ENCODE measurements at places on chromosomes 4 and X.
A peak's percentile ranks its signal among the peaks of the same experiment; 100 is the strongest.

DNA sequence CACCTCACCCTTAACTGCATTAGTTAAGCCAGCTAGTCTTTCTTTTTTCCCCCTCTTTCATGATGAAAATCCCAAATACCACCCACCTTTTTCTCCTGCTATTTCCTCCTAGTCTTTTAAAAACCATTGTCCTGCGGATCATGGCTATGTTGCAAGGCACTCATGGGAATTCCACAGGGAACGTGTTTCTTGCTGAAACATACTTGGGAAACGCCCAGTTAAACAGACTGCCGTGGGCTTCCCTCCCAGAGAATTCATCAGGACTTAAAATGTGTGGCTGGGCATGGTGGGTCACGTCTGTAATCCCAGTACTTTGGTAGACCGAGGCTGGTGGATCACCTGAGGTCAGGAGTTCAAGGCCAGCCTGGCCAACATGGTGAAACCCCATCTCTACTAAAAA, 32.2 kb downstream of the XG start:
- DNase-seq: no peak

GRCh38 chr4:36385951-36386571, 104.6 kb downstream of the DTHD1 start:
- DNase-seq: no peak

DNA sequence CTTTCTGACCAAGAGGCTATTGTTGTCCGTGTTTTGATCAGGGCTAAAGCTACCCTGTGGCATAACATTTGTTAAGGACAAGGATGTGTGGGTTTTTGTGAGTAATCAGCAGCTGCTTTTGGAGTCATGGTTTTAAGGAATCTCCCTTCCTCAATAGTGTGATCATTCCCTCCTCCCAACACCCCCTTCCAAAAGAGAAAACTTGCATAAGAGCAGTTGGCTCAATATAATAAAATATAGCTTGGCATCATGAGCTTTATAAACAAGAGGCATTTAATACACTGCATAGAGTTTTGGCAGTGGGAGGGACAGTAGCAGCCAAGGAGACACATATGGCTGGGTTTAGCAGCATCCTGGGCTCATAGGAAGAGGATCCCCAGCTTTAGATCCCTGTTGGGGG, 84.7 kb downstream of the NHS start:
- no peak for DNase-seq

DNA sequence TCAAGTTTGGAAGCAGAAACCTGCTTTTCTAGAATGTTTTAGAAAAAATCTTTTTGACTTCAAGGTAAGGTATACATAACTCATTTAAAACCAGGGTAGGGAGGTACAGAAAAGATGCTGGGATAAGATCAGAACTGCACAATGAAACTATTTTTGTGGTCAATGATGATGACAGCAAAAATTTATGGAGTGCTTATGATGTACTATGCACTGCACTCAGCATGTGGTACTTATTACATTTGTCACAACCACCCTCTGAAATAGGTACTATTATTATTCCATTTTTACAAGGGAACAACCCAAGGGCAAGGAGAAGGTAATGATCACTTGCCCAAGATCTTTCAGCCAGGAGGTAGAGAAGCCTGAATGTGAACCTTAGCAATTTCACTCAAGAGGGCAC, 8.0 kb downstream of the GPM6B start:
- no peak for DNase-seq

DNA sequence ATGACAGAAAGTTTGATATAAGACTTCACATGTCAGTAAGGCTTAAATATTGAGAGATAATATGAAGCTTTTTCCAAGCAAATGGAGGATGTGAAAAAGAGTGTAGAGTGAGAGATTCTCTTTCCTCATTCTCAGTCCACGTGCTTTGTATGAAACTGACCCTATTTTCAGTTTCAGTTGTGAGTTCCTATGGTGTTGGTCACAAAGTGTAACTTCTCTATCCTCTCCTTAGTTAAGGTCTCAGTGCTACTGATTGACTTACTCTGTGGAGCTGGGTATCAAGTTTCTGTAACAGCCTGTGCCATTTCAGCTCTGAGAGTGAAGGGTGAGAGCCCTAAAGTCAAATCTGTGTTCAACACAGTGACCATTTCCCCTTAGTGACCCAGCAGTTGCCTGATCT, 277.2 kb downstream of the EPHA5 start:
- no peak for DNase-seq

GRCh38 chrX:115560978-115561604, at the start of gene PLS3:
PLS3 (plus strand) TSS chrX:115561174; CDS start chrX:115610251, 49,077 bp downstream.
- peak; percentile 49 for DNase-seq

DNA sequence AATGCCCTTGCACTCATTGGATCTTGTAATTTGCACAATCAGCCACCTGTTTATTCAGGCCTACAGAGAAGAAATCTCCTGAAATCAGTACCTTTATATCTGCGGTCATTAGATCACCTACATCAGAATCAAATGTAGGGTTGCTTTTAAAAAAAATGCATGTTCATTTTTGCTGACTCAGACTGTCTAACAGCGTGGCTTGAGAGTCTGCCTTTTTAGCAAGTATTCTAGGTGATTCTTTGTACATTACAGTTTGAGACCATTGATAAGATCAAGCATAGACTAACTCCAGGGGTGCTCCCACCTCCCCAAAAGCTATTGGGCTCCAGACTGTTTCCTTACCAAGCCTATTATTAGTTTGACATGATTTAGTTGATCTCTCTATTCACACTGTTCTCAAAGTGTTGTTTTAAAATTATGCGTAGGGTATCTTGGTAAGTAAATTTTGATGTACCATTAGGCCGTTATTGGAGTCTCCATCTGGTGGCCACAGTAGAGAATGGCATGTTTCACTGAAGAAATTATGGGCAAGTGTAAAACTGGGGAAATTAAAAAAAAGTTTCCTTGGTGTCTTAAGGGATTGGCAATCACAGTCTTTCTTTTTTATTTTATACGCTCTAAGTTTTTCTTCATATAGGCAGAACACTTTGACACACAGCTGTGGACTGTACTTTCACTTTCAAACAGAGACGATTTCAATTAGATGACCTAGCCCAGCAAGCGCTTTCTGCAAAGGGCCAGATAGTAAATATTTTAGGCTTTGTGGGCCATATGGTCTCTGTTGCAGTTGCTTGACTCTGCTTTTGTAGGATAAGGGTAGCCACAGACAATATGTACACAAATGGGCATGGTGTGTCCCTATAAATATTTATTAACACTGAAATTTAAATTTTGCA, 33.7 kb upstream of the MSL3 start:
- no peak for DNase-seq

DNA sequence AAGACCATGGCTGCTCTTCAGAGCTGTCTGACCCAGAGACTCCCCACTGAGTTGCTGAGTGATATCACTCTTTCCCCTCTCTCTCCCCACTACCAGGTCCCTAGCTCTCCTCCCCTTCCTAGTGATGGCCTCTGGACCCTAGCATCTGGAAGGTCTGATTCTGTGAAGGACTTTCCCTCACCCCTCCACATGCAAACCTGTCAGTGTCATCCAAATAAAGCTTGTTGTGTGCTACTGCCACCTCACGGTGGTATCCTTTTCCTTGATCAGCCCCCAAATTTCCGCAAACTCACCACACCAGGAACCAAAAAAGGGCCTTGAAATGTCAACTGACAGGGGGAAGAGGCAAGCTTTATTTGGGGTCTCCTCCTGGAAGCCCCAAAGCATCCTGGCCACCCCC, 500.2 kb downstream of the IDS start:
- DNase-seq: no peak

DNA sequence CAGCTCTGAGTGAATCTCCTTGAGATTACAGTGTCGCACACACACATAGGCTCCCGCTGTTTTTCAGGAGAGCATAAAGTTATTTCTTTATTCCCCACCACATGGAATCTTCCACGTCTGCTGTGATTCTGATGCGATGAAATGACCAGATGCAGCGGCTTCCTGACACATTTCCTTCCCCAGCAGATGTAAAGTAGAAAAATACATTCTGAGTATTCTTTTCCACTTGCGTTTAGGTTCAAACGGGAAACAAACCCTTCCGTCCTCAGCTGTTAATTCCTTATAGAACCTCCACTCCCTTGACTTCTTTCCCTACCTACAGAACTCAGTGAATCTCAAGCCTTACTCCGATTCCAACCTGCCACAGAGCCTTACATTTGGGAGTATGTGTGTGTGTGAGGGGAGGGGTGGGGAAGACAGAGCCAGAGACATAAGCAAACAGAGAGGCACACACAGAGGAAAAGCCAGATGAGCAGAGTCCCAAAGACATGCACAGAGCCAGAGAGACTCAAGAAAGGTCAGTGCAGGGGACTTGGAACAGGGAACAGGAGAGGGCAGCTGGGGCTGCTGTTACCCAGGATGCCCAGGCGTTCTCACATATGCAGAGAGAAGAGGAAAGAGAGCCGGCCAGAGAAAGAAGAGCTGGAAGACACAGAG, 47.3 kb downstream of the SETD7 start:
- no peak for DNase-seq

DNA sequence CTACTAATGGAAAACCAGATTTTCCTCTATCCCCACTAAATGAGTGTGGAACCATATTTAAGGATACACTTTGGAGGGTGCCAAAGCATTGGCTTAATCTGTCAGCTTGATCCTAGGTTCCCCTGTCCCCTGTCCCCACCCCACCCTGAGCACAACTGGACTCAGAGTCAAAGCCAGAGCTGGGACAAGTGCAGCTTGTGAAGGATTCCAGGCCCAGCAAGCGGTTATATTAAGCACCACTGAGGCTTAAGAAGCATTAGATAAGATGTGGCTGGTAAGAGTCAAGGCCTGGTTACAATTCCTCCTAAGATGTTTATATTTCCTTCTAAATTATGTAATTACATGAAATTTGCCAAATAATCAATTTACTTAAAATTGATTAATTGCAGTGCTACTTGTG, 350.0 kb upstream of the GATB start:
- no peak for DNase-seq

- no peak for DNase-seq
These were observed 26.3 kb upstream of the BCORL1 start for GRCh38 chrX:129956145-129956544.

DNA sequence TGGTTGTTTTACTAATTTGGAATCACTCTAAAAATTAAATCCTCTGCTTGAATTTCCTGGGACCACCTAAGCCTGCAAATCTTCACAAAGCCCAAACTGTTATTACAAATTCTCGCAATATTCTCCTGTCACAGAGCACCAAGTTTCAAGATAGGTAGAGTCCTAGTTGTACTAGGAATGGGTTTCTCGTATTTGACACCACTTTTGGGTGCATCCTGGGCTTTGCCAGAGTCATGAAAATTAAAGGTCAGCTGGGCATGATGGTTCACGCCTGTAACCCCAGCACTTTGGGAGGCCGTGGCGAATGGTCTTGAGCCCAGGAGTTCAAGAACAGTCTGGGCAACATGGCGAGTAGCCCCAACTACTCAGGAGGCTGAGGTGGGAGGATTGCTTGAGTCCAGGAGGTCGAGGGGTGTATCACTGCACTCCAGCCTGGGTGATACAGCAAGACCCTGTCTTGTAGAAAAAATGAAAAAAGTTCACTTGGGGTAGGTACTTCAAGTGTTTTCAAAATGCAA, 30.6 kb upstream of the MANBA start:
- DNase-seq: no peak

DNA sequence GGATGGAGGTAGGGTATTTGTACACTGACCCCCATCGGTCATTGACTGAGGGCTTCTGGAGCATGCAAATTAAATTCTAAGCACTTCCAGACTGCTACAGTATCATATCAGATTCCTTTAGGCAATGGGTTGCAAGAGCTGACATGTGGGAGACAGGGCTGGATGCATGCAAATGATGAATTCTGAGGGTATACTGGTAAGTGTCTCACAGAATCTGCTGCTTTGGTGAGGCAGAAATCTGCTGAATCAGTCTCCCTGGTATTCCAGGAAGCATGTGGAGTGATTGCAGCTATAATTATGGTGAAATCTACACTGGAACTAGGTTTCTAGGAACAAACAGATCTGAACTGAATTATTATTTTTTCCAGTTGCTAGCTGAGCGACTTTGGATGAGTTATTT, 684.9 kb upstream of the MAGEB2 start:
- DNase-seq: no peak

GRCh38 chr4:3641501-3641900, 109.3 kb upstream of the LRPAP1 start:
- no peak for DNase-seq

DNA sequence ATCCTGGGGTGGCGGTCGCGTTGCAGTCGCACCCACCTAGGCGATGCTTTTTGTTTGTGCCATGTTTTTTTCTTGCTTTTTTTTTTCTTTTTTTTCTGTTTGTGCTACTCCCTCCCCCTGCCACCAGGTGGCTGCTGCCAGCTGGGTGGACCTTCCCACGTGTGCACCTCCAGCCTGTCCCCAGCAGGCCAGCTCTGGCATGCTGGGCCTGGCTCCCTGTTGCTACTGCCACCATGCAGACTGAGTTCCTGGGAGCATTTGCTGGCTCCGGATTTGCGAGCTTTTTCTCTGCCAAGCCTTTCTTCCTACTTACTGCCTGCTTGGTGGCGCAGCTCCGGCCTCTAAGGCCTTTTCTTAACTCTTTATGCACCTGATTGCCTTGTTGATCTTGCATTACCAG, 161.2 kb upstream of the WDFY3 start:
- no peak for DNase-seq

Measured in NCI-H1436 (cell line).